ENCODE measurements at places on chromosomes 12 and 14. TPM values are rescaled to one million over a fixed set of nuclear protein-coding genes. Genes with fewer than 3 reads are reported as not detected.

GPR137C gene
- polyA plus RNA-seq, result 1.4 TPM

LTBP2 gene
- 2.4 TPM for polyA plus RNA-seq

KCNJ8 gene
- polyA plus RNA-seq, result 9.4 TPM

FAR2 gene
- polyA plus RNA-seq, result 8.8 TPM

ASB2 gene
- polyA plus RNA-seq, result 2.2 TPM

TMEM119 gene
- polyA plus RNA-seq, result 5.6 TPM

TCP11L2 gene
- 10.0 TPM for polyA plus RNA-seq

RNF212B gene
- not detected for polyA plus RNA-seq

OVCH1 gene
- 0.16 TPM for polyA plus RNA-seq

KRT85 gene
- not detected for polyA plus RNA-seq

C2CD5 gene
- 28.2 TPM for polyA plus RNA-seq

Measured in adrenal gland (tissue), 19 donors.